Activated CD4-positive, alpha-beta T cell treated with anti-CD3 and anti-CD28 coated beads, Interleukin-2, amount 10 ng/mL, durations not matched to agents 7 days and 5 days (primary cell): ENCODE measurements at places on chromosomes 3 and 15. TPM values are rescaled to one million over a fixed set of nuclear protein-coding genes. Genes with fewer than 3 reads are reported as not detected.

The ACAN gene
- not detected for total RNA-seq

The TATDN2 gene
- total RNA-seq, result 78.4 TPM

The NDUFAF3 gene
- 84.5 TPM for total RNA-seq

The SLC24A5 gene
- not detected for total RNA-seq

The IQCF5 gene
- total RNA-seq, result not detected

The SPATA12 gene
- total RNA-seq, result not detected
